A549 treated with dexamethasone at 1 μM for 4 hours (cell line): ENCODE measurements at places on chromosomes 4 and X. TPM values are rescaled to one million over a fixed set of nuclear protein-coding genes. Genes with fewer than 3 reads are reported as not detected.

The CLGN gene
- total RNA-seq, result 4.9 to 6.1 TPM (median 5.1 TPM) in 5 replicates

The ARL9 gene
- 0.07 TPM in 2 of 5 replicates, not detected in the others for total RNA-seq

The LRCH2 gene
- 0.02 to 0.05 TPM (median 0.02 TPM) in 4 of 5 replicates, not detected in the other for total RNA-seq

The TEX13B gene
- 0.08 TPM in 1 of 5 replicates, not detected in the others for total RNA-seq

The NKX6-1 gene
- total RNA-seq, result 0.17 to 0.62 TPM (median 0.46 TPM) in 5 replicates

The NCAPG gene
- total RNA-seq, result 19.3 to 32.3 TPM (median 25.9 TPM) in 5 replicates

The ANXA10 gene
- total RNA-seq, result 2.3 to 2.9 TPM (median 2.7 TPM) in 5 replicates

The PARM1 gene
- total RNA-seq, result 0.50 to 0.76 TPM (median 0.56 TPM) in 5 replicates

The CXCL1 gene
- total RNA-seq, result 3.8 to 6.0 TPM (median 4.3 TPM) in 5 replicates

The HPGDS gene
- not detected in 5 replicates for total RNA-seq

The EDA gene
- total RNA-seq, result 0.40 to 0.87 TPM (median 0.54 TPM) in 5 replicates

The AMTN gene
- 0.12 to 0.18 TPM in 2 of 5 replicates, not detected in the others for total RNA-seq

The MTMR8 gene
- 0.45 to 0.64 TPM (median 0.51 TPM) in 5 replicates for total RNA-seq

The GYG2 gene
- 3.9 to 6.0 TPM (median 4.9 TPM) in 5 replicates for total RNA-seq

The TCEANC gene
- 0.60 to 1.3 TPM (median 0.79 TPM) in 5 replicates for total RNA-seq

The ARAF gene
- 40.3 to 59.5 TPM (median 55.8 TPM) in 5 replicates for total RNA-seq

The NPY2R gene
- total RNA-seq, result 0.04 TPM in 1 of 5 replicates, not detected in the others

The P2RY10 gene
- not detected in 5 replicates for total RNA-seq

The TMEM255A gene
- 0.33 to 1.1 TPM (median 0.61 TPM) in 5 replicates for total RNA-seq

The MAGEE2 gene
- not detected in 5 replicates for total RNA-seq

The DAPP1 gene
- total RNA-seq, result not detected in 5 replicates

The SPACA5 gene
- not detected in 5 replicates for total RNA-seq

The ZCCHC12 gene
- 0.19 to 0.38 TPM (median 0.24 TPM) in 5 replicates for total RNA-seq

The CFAP47 gene
- total RNA-seq, result 0.01 to 0.02 TPM in 2 of 5 replicates, not detected in the others

The RFC1 gene
- total RNA-seq, result 18.7 to 22.3 TPM (median 21.2 TPM) in 5 replicates
